Inflammatory macrophage treated with lipopolysaccharide for 4 hours (primary cell): ENCODE measurements at places on chromosomes 1 and 21.

- DNase-seq: no peak
Measured at GRCh38 chr21:41064334-41064791, 103.6 kb upstream of the BACE2 start.

DNA sequence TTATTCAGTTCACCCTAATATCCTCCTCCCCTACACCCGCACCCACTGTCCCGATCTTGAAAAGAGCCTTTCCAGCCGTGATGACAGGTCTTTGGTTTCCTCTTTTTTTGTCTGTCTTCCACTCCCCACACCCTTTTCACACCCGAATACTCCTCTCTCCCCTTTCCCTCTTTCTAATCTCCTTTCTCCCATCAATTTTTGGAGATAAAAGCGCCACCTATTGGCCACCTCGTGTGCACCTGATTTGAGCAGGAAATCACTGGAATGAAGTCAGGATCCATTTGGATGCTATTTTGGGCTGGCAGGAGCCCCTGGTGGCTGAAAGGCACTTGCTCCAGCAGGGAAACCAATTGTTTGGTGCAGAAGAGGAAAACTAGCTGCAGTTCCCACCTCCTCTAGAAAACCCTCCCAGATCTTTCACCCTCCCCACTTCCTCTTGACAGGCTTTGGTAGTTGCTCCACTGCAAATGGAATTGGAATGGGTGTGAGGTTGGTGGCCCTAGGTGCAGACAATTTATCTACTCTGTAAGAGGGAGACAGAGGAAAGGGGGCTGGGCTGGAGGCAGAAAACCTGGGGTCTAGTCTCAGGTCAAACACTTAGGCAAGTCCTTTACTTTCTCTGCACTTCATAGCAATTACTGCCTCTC, 8.4 kb downstream of the FOXE3 start:
- peak; percentile 38 for DNase-seq

GRCh38 chr1:89536555-89537341, 12.1 kb downstream of the LRRC8B start:
- peak; percentile 42 for DNase-seq

GRCh38 chr1:214899908-214900460, 182.6 kb upstream of the KCNK2 start:
- no peak for DNase-seq

DNA sequence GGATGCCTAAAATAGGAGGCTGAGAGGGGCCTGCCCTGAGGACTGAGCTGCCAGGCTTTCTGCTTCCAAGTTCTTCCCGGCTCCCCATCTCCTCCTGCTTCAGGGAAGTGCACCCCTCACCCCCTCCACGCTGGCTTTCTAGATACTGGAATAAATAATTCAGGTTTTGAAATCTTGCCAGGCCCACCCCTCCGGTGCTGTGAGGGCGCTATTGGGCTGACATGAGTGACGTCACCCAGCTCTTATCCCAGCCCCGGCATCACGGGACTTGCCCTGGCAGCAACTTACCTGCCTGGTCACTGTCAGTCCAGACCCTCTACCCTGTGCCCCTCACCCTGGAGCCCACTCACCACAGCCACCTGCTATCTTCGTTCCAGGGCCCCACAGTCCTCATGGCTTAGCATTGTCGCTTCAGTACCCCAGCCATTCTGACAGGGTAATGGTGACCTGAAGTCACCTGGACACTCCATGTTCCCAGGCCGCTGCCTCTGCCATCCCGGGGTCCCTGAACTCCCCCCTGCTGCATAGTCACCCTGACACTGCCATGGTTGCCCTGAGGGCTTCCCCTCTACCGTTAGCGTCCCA, 819 bp upstream of the GPR3 start:
- no peak for DNase-seq

DNA sequence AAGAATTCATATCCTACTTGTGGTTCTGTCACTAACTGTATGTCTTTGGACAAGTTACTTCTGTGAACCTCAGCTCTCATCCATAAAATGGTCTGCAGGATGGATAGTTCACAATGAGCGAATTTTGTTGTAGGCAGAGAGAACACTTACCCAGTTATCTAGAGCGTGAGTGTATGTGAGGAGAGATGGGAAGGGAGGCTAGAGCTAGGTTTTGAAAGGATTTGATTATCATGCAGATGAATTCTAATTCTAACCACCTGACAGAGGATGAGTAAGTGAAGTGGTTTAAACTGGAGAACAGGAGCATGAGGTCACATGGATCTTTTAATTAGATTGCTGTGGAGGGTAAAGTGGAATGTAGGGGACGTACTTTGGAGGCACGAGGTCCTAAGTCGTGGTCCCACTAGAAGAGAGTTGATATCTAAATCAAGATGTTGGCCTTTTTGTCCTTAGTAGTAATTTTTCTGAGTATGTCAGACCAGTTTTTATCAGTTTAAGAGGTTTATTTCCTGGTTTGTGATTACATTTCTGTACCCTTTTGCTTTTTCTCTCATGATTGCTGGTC, 5.0 kb downstream of the SUCO start:
- DNase-seq: no peak

GRCh38 chr1:19453741-19454201, 31.6 kb downstream of the CAPZB start:
- DNase-seq: peak; percentile 36

GRCh38 chr1:224069138-224069537, 44.8 kb upstream of the FBXO28 start:
- no peak for DNase-seq

DNA sequence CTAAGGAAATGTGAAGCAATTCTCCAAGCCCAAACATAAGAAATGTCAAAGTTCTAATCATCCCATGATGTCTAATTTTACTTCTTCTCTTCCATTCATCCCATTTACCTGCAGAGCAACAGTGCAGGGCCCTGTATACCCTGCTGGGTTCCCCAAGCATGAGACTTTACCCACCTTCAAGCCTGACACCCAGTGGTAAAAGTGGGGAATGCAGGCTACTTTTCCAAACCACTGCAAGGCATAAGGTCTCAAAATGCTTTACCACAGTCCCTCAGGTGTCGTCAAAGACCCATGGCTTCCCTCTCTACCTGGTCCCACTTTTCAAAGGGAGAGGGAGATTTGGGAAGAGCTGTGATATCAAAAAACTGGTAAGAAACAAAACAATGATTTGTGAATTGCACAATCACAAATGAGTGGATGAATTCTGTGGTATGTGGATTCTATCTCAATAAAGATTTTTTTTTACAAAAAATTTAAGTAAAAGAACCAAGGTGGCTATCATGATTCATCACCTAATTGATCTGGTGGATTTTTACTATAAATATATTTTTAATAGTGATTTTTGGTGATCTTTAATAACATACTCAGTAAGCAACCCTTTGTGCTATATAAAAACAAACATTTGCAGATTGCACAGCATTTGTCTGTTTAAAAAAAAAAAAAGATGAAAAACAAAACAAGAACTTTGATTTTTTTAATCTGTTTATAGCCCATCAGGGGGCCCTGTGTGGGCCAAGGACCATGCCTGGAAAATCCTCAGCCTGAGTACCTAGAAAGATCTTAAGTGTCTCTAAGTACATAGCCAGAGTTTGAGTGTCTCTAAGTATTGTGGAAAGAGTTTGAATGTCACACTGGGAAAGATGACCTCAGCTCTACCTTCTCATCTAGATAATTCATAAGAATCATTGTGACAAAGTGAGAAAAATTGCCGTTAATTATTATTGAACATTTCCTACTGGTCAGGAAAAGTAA, 73.1 kb upstream of the GJB5 start:
- DNase-seq: peak; percentile 5
